ENCODE measurements at places on chromosomes 12 and 14.

DNA sequence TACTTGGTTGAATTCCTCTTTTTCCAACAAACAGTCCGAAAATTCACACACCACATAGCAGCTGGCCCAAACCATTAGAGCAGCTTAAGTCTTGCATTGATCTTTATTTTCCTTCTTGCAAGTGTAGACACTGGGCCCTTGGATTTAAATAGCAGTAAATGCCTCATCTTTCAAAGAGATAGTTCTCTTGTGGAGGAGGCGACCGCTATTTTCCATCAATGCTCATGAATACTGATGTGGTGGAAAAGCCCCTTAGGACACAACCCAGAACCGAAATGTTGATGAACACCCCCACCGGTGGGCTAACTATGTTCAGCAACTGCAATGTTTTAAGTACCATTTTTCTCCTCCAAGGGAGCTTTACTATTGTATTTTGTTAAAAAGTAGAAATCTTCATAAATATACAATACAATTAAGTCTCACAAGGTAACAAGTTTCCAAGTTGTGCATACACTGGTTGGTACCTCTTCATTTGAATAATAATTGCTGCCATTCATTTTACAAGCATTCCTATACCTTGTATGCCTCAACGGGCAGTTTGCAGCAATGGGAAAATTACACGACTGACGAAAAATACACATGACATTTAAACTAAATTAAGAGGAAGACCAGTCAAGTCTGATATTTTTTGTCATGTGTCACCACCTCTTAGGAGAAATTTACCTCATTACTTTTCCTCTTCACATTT, 18.0 kb downstream of the NIN start:
- DNase-seq: no peak

- no peak for DNase-seq
These were observed 97.0 kb downstream of the SCARB1 start for GRCh38 chr12:124766727-124767065.

GRCh38 chr14:74045522-74045921, 26.4 kb downstream of the BBOF1 start:
- no peak for DNase-seq

- DNase-seq: no peak
These were observed 112.8 kb downstream of the TXNDC16 start for GRCh38 chr14:52439476-52439875.

- no peak for DNase-seq
These were observed 109.4 kb downstream of the SLC38A1 start for GRCh38 chr12:46159309-46159901.

DNA sequence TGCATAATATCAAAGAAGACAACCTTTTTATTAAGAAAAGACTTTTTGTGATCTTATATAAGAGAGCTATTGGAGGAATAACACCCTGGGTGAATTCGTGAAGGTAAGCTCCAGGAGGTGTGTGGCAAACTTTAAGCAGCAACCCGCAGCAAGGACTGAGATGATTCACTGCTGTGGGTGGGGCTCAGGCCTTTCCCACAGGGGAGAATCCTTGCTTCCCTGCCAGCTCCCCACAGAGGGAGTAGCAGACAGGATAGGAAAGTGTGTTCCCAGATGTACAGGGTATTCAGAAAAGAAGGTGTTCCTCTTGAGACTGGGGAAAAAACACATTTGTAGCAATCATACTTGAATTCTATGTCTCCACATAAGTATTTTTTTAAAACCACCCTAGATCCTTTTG, 9.2 kb downstream of the NDUFA12 start:
- no peak for DNase-seq

- no peak for DNase-seq
These were observed 38.1 kb upstream of the JDP2 start for GRCh38 chr14:75389679-75390078.

GRCh38 chr14:47539031-47539461, 136.4 kb downstream of the MDGA2 start:
- DNase-seq: no peak

- DNase-seq: no peak
These were observed 400.9 kb upstream of the PDE3A start for GRCh38 chr12:19967431-19967830.

DNA sequence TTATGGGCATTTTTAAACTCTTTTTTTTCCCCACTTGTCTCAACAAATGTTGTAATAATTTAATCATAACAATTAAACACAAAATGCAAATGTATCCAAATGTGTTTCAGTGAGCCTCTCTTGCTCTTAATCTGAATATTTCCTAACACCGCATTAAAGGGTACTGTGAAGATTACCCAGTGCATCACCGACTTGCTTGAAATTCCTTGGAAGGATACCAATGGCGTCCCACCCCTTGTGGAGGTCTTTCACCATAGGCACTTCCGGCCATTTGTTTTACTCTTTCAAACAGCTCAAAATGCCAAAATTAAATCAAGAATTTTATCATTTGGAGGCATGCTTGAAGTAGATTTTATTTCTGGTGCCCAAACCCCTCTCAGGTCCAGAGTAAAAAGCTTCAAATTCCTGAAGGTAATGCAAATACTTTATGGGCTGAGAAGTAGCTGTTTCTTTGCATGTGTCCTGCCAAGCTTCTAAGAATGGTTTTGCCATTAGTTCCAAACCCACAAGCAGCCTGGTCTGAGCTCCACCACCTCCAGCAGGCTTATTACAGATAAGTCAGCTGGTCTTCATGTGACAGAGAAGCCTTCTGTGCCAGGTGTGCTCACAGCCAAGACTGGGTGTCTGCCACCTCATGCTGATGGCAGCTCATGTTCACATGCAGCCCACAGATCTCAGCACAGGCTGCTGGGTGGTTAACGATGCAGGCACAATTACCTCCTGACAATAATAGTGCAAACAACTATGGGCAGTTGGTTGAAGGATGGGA, 16.4 kb upstream of the NUDT4 start:
- DNase-seq: no peak

- no peak for DNase-seq
These were observed 7.9 kb upstream of the TINF2 start for GRCh38 chr14:24250354-24250753.

- no peak for DNase-seq
These were observed 4.5 kb downstream of the B4GALNT1 start for GRCh38 chr12:57628280-57629191.

DNA sequence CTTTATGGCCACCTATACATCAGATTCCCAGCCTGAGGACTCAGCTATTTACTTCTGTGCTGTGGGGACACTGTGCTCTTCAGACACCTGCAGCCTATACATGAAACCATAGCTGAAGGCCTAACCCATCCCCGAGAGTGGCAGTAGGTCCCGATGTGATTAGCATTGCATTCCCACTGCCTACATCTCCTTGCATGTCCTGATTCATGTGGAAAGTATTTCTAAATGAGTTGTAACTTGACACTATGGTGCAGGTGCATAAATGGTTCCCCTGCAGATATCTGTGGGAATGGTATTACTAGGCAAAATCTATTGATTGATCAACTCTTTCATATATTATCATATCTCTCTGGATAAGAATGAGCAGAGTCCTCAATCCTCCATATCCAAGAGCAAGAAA, 433.5 kb downstream of the DAD1 start:
- no peak for DNase-seq

- no peak for DNase-seq
These were observed 62.6 kb downstream of the SEL1L start for GRCh38 chr14:81471062-81471461.

DNA sequence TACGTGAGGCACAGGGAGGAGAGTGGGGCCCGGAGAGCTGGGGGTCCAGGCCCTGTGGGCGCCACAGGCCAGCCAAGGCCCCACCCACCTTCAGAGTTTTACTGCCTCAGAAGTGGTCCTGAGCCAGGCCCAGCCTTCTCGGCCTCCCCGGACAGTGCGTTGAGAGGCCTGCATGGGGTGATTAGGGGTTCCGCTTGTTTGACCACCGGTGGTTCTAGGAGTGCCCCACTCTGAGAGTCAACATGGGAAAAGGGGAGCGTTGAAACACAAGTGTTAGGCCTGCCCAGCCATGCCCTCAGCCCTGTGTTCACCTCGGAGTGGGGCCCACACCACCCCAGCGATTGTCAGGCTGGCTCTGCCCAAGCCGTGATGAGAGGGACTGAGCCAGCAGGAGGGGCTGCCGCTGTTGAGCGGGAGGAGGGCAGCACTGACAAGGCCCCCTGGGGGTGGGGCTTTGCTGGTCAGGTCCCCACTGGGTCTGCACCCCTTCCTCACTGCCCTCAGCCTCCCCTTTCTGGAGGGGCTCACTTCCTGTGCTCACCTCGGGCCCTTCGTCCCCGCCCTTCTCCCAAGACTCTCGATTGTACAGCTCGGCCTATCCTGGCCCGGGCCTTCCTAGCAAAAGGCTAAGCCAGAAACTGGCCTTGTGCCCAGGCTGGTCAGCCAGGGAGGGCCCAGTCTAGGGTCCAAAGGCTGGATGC, 4.8 kb downstream of the CKB start:
- DNase-seq: no peak

GRCh38 chr12:108144080-108144479, 15.0 kb downstream of the WSCD2 start:
- DNase-seq: no peak

DNA sequence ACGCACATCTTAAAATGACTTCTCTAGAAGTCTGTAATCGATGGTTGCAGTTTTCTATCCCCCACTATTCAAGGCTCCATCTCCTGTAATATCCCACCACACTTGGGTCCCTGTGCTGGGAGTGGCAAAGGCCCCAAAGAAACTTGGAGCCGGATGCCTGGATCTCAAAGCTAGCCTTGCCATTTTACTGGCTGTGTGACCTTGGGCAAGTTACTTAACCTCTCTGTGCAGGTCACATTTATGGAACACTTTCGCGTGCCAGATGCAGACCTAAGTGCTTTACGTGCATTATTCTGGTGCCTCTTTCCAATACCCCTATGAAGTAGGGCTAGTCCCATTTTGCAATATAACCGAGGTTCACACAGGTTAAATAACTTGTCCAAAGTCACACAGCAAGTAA, 151.8 kb upstream of the PRMT8 start:
- DNase-seq: no peak

- DNase-seq: no peak
These were observed 190.4 kb upstream of the TMPO start for GRCh38 chr12:98325003-98325402.

DNA sequence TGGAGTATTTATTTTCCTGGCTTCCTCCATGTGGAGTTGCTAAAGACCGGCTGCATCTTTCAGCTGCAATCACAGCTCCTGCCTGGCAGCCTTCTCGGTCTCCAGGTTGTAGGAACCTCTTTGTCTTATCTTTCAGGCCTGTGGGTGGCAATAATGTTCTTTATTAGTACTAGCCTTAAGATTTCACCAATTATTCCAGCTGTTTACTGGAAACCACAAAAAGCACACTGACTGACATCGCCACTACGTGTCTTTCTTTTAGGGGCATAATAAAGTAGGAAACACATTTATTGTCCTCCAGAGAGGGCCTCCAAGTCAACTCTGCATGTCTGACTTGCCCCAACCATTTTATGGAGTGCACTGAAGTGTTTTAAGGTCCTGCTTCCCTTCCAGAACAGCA, 1116.5 kb upstream of the TMEM132C start:
- DNase-seq: no peak

DNA sequence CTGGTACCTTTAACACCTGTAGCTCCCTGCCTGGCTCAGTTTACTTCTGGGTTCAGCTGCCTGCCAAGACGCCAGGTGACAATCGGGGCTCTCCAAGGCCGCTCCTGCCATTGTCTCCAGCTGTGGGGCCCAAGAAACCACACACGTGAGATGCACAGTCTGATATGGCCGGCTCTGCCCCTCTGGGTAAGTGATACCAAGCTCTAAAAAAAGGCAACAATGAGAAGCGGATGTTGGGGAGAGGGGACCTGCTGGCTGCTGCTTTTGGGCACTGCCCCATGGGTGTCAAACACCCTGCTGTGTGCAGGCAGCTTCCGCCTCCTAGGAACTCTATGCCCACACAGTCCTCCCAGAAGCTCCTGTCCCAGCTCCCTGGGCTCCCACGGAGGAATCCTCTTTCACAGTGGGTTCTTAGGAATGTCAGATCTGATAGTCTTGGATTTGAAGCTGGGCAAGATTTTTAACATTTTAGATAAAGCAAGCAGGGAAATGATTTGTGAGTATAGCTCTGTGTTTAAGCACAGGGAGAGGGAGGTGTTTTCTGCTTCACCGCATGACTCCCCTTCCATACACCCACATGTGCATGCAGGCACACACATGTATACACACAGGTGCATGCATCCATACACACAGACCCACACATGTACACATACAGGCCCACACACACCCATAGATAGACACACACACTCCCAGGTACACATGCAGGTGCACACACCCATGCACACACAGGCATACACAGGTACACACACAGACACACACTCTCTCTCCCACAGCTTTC, 1135.8 kb downstream of the BCL11B start:
- peak; percentile 45 for DNase-seq

- DNase-seq: peak; percentile 33
These were observed 37.9 kb downstream of the CYP46A1 start for GRCh38 chr14:99721792-99722516.

DNA sequence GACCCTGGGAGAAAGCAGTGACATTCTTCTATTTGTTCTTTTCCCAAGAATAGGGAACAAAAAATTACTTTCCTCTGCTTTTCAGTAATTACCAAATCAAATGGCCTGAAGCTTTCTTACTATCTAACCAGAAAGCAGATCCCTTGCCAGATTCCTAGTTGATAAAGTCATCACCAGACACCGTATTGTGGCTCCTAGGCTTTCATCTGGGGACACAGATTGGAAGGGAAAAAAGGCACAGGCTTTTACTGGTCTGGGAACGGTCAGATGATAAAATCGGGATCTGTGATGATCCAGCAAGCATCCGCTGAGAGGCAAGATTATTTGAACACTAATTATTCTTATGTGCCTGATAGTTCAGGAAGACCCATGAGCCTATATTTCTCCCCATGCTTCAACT, 79.1 kb upstream of the BCL2L14 start:
- no peak for DNase-seq

DNA sequence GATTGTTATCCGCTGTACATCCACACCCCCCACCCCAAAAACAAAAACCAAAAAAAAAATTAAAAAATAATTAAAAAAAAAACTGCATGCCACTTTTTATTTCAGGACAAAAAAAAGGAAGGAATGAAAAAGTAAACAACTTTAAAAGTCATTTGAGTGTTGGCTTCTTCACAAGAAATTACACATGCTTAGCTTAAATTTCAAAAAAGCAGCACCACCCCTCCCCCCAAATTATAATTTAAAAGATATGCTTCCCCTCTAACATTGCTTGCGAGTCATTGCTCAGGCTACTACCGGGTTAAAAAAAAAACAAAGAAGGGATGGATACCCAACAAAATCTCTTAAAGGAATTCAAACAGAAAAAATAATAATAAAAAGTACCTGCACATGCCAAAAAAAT, 98.5 kb downstream of the BCL11B start:
- DNase-seq: no peak

DNA sequence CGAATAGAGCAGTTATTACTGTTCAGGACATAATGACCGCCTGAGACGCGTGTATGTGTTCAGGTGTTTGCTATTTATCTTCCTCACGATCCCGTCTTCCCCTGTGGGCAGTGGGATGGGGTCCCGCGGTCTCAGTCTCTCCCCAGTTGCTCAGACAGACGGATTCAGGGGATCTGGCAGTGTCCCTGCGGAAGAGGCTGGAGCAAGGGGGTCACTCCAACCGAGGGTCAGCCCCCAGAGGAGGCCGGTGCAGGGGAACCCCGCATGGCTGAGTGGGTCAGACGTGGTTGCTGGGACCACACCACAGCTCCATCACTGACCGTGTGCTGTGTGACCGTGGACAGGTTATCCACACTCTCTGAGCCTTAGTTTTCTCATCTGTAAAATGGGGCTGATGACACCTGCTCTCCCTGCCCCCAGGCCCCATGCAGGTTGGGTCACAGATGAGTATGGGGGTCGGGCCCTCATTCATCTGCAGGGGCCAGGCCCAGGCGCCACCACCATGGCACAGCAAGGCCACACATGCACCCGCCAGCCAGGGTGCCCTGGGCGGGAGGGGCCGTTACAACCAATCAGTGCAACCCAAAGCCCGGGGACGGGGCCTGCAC, 5.2 kb downstream of the MMP17 start:
- no peak for DNase-seq
